ENCODE measurements at places on chromosomes 13 and 19. TPM values are rescaled to one million over a fixed set of nuclear protein-coding genes. Genes with fewer than 3 reads are reported as not detected.

DNA sequence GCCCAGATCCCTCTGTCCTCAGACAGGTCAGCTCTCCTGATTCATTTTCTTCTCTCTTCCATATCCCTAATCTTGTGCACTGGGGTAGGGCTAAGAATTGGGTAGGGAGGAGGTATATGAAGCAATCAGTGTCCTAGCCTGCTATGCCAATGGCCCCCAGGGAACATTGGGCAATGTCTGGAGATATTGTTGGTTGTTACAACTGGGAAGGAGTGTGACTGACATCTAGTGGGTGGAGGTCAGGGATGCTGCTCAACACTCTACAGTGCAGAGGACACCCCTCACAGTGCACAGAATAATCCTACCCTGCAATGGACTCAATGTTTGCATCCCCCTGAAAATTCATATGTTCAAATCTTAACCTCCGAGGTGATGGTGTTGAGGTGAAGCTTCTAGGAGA, 57.5 kb downstream of the CPAMD8 start:
- peak; percentile 5 for DNase-seq

DNA sequence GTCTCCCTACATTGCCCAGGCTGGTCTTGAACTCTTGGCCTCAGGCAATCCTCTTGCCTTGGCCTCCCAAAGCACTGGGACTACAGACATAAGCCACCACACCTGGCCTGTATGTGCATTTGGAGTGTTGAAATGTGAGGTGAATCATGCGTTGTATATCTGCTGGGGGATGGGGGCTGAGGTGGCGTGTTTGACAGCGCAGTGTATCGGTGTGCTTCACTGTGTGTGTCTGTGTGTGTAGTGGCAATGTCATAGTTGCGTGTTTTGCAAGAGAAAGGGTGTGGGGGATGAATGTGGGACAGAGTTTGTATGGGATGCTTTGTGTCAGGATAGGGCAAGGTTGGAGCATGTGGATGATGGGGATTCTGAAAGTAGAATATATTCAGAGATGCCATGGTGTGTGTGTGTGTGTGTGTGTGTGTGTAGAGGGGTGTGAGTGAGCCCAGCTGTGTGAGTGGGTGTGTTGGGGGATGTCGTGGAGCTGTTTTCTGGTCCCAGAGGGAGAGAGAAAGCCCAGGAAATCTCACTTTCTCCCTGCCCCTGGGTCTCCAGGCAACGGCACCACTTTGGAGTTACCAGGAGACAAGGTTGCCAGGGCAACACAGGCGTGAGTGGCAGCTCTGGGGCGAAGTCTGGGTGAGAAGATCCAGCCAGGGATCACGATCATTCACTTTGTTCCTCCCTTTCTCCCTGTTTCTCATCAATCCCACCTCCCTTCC, 1.1 kb upstream of the SWSAP1 start:
- no peak for DNase-seq

- DNase-seq = peak; percentile 59
Measured at GRCh38 chr19:43809762-43810696, 7.8 kb upstream of the LYPD5 start.

DNA sequence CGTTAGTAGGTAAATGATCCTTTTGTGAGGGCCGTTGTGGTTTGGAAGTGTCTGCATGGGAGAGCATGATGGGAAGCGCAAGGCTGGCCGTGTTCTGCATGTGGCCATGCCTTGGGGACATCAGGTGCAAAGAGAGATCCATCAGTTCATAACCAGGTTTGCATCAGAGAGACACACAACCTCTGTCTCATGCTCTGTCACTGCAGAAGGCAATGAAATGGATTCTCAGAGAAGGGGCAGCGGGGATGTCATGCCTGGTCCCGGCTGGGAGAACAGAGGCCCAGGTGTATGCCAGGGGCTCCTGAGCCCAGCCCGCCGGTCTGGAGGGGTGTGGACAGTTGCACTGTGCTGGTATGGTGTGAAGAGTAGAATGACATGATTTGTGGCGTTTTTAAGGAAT, 60.2 kb downstream of the GGACT start:
- DNase-seq = no peak

DNA sequence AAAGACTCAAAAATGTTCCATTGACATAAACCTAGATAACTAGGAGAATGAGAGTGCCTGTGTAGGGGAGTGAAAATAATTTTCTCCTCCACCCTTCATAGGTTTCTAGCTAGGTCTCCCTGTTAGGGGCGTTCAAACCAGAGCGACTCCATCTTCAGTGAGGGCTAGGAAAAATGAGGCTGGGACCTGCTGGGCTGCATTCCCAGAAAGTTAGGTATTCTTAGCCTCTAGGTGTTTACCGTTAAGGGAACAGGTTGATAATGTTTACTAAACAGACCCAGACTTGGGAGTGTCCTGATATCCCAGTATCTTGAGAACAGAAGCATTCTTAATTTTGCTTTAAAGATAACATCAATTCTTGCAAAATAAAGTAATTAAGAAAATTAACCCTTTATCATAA, 20.1 kb downstream of the PABPC3 start:
- DNase-seq = no peak

SLC15A1 gene
- not detected for total RNA-seq

- DNase-seq = peak; percentile 82
Measured at GRCh38 chr13:31038834-31039552, 106.5 kb downstream of the TEX26 start.

CCDC169 gene
- 8.1 TPM for total RNA-seq

BRME1 gene
- 1.7 TPM for total RNA-seq

DNA sequence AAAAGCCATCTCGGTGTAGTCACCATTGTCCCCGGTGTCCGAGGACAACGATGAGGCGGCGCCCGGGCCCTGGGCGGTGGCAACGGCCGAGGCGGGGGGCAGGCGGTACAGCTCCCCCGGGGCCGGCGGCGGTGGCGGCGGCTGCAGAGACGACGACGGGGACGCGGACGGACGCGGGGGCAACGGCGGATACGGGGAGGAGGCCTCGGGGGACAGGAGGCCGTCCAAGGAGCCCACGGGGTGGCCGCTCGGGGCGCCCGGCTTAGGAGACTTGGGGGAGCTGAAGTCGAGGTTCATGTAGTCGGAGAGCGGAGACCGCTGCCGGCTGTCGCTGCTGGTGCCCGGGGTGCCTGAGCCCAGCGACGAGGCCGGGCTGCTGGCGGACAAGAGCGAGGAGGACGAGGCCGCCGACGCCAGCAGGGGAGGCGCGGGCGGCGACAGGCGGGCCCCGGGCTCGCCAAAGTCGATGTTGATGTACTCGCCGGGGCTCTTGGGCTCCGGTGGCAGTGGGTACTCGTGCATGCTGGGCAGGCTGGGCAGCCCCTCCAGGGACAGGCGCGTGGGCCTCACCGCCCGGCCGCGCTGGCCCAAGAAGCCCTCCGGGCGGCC, 3.5 kb downstream of the IRS2 start:
- no peak for DNase-seq

GRCh38 chr13:59746291-59746962, 417.3 kb downstream of the DIAPH3 start:
- peak; percentile 67 for DNase-seq

DNA sequence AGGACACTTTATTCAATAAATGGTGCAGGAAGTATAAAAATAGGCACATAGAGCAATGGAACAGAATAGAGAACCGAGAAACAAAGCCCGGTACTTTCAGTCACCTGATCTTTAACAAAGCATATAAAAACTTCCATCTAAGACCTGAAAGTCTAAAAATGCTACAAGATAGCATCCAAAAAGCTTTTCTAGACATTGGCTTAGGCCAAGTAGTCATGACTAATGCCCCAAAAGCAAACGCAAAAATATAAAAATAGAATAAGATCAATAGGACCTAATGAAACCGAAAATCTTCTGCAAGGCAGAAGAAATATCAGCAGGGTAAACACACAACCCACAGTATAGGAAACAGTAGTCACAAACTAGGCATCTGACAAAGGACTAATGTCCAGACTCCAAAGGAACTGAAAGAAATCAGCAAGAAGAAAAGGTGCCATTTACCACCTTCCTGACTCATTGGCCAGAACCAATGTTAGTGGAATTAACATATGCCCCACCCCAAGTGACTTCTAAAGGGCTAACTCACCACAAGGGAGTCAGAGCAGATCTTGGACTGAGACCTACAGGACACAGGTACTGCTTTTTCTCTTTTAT, 40.8 kb upstream of the CEACAM21 start:
- DNase-seq = no peak

GRCh38 chr13:20209948-20210347, 17.2 kb upstream of the GJB2 start:
- no peak for DNase-seq

IGSF23 gene
- not detected for total RNA-seq

RELB gene
- 4.5 TPM for total RNA-seq

DNA sequence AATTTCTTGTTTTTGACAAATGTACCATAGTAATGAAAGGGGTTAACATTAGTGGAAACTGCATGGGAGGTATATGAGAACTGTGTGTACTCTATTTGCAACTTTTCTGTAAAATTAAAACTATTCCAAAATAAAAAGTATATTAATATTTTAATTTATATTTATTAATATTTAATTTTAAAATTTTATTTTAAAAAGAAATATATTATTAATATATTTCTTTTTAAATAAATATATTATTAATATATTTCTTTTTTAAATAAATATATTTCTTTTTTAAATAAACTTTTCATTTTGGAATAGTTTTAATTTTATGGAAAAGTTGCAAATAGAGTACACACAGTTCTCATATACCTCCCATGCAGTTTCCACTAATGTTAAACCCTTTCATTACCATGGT, 101.1 kb upstream of the SLC7A1 start:
- DNase-seq = no peak

TMEM150B gene
- not detected for total RNA-seq

PALM3 gene
- total RNA-seq = 0.38 TPM
